ENCODE measurements at places on chromosomes 2 and 18.

GRCh38 chr2:46844443-46844842 lies 71.2 kb downstream of the MCFD2 start:
- DNase-seq, result no peak

- DNase-seq, result peak; percentile 53
These were observed 630 bp downstream of the PPM1G start for GRCh38 chr2:27408601-27409320.

- DNase-seq, result no peak
These were observed 9.4 kb upstream of the PRLH start for GRCh38 chr2:237556773-237557632.

DNA sequence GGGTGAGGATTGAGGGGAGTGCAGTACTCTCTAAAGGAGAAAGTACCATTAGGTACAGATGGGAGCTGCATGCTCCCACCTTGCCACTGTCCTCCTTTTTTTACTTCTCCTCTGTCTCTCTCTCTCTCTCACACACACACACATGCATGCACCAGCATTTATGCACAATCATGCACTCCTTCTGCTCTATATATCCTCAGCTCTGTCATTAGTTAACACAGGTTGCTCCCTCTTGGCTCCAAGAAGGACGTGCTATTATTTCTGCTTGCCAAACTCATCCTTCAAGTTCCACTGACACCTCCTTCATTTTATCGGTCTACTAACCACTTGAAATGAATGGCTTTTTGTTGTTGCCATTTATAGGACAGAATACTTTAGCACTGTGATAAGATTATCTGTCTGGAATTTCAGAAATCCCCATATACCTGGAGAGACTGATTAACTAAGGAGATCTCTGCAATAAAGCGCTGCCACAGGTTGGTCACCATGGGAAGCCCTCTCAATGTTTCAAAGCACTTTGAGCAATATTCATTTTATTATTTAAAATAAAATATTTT lies 178.5 kb upstream of the TRIB2 start:
- no peak for DNase-seq

DNA sequence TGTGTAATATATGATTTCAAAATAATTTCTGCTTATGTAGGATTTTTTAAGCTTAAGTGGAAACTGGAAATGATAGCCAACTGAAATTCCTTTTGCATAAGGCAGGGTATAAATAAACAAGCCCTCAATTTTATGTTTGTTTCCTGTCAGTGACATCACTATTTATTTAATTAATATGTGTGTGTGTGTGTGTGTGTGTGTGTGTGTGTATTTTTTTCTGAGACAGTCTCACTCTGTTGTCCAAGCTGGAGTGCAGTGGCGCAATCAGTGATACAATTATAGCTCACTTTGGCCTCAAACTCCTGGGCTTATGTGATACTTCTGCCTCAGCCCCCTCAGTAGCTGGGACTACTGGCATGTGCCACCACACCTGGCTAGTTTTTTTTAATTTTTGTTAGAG lies 29.3 kb upstream of the CYP20A1 start:
- no peak for DNase-seq

DNA sequence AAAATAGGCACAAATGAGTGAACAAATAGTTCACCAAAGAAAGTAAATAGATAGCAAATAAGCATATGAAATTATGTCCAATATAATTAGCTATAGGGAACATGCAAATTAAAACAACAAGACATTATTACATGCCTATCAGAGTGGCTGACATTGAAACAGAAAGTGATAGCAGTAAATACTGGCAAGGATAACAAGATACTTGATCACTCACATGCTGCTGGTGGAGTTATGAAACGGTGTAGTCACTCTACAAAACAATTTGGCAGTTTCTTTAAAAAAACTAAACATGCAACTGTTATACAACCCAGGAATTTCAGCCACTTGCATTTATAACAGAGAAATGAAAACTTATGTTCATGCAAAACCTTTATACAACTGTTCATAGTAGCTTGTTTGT lies 439.2 kb upstream of the ACVR2A start:
- DNase-seq, result no peak

DNA sequence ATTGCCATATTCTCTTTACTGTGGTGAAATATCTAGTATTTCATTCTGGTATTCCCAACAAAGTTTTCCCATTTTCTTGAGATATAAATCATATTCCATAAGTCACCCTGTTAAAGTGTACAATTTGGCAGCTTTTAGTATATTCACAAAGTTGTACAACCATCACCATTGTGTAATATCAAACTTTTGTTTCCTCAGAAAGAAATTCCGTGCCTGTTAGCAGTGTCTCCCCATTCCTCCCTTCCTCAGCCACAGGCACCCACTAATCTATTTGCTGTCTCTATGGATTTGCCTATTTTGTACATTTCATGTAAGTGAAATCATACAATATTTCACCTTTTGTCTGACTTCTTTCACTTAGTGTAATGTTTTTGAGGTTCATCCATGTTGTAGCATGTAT lies 19.7 kb downstream of the NCOA1 start:
- no peak for DNase-seq

- DNase-seq, result no peak
These were observed 23.7 kb downstream of the TRAF3IP1 start for GRCh38 chr2:238344035-238344434.

DNA sequence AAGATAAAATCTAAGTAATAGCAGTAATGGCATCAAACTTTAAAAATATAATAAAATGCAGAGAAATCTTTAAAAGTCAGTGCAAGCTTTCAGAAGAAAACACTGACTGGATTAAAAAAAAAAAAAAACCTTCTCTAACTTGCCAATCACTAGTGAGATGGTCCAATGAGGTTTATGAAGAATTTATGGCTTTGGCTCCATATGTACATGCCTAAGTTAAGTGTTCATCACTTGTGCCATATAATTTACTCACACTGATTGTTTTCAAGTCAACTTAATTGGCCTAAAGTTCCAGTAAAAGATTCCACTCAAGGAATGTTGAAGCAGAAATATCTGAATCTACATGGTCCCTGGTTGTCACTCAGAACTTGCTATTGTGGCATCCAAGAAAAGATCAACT lies 40.7 kb upstream of the RAB27B start:
- no peak for DNase-seq
